ENCODE measurements at places on chromosomes 2 and 18.

GRCh38 chr2:60989259-60989658 is 28.3 kb upstream of the PEX13 start:
- no peak for DNase-seq

- no peak for DNase-seq
Observed at GRCh38 chr2:195555971-195556370, 101.1 kb upstream of the SLC39A10 start.

- DNase-seq = no peak
Observed at GRCh38 chr2:55781542-55781941, 87.9 kb upstream of the PNPT1 start.

DNA sequence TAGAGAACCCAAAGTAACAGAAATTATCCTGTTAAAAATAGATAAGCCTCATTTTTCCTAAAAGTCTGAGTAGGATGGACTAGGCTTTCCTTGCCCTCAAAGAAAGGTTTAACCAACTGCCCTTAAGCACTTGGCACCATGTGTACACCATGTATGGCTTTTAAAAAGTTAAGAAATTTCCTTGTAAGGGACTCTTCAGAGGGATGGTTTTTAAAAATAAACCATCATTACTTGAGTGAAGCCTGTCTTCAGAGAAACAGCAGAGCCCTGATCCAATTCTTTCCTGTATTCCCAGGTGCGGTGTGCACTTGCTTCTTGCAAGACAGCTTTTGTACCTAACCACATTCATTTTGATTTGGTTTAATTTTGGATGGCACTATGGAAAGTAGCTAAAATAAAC is 1.1 kb upstream of the NEMP2 start:
- no peak for DNase-seq

DNA sequence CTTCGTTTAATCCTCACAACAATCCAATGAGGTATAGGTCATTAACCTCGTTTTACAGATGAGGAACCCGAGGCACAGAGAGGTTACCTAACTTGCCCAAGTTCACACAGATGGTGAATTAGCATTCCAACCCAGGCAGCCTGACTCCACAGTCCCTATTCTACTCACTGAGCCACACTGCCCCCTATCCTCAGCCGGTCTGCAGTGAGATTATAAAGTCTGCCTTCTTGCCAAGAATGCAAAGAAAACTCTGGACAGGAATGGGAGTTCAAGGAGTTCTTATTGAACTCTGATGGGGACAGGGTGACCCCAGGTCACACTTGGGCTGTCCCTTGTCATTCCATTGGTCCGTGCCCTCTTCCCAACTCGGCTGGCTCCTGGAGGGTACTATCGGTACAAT is 118.1 kb upstream of the MSH6 start:
- DNase-seq = no peak

- DNase-seq = no peak
Observed at GRCh38 chr2:103734911-103735310, 973.1 kb downstream of the TMEM182 start.

- DNase-seq = no peak
Observed at GRCh38 chr18:46731316-46731715, 25.5 kb downstream of the ST8SIA5 start.

- no peak for DNase-seq
Observed at GRCh38 chr2:204407204-204408014, 137.9 kb upstream of the PARD3B start.

DNA sequence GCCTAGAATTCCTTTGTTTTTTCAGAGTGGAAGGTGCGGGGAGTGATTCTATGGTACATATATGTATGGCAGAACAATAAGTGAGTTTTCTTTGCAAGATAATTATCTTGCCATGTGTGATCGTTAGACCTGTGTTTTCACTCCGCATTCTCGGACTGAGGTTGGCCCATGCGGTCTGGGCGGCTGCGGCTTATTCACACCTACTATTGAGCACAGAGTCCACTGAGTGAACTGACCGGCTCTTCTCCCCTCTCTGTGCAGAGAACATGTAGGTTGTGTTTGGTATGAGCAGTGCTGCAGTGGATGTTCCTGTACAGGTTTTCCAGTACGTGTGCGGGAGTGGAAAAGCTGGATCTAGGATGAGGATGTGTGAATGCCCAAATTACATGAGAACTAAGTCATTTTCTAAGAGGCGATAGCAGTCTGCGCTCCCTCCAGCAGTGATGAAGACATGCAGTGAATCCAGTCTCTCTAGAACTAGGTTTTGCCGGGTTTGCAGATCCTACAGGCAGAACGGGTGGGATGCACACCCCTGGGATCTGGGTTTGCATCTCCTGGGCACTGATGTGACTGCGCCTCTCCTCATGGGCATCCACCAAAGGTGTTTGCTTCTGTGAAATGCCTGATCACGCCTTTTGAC is 27.1 kb downstream of the MTERF4 start:
- no peak for DNase-seq

GRCh38 chr18:8721716-8722115 is 16.4 kb downstream of the MTCL1 start:
- no peak for DNase-seq

DNA sequence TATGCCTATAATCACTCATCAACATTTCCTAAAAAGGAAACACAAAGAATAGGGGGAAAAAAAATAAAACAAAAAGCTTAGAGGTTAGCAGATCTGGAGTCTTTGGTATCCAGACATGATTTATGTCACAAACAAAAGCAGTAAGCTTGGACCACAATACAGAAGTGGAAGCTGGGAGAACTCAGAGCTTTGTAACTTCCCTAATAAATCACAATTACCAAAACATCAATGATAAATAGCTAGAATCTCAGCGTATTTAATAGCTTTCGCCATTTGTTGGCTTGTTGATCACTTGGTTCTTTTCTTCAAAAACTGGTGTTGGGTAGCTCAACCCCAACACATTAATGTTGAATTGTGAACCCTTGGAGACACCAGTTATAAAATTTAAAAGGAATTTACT is 392.5 kb downstream of the IRS1 start:
- DNase-seq = no peak

Data from stimulated activated effector memory CD8-positive, alpha-beta T cell treated with anti-CD3 and anti-CD28 coated beads, Interleukin-12 subunit alpha, Interleukin-12 subunit beta, amount 100 ng/mL, for 72 hours (primary cell).